Astrocyte of the spinal cord (primary cell): ENCODE measurements at places on chromosomes 11 and 22.

- DNase-seq, result no peak
These were observed 542.9 kb downstream of the MN1 start for GRCh38 chr22:27258616-27259172.

GRCh38 chr22:45832959-45833580 lies 143.9 kb downstream of the WNT7B start:
- DNase-seq, result no peak

GRCh38 chr11:67345920-67346819 lies 7.2 kb downstream of the POLD4 start:
- DNase-seq, result peak; percentile 60

GRCh38 chr22:38924347-38924952 lies 33.0 kb upstream of the APOBEC3A start:
- peak; percentile 94 for DNase-seq

DNA sequence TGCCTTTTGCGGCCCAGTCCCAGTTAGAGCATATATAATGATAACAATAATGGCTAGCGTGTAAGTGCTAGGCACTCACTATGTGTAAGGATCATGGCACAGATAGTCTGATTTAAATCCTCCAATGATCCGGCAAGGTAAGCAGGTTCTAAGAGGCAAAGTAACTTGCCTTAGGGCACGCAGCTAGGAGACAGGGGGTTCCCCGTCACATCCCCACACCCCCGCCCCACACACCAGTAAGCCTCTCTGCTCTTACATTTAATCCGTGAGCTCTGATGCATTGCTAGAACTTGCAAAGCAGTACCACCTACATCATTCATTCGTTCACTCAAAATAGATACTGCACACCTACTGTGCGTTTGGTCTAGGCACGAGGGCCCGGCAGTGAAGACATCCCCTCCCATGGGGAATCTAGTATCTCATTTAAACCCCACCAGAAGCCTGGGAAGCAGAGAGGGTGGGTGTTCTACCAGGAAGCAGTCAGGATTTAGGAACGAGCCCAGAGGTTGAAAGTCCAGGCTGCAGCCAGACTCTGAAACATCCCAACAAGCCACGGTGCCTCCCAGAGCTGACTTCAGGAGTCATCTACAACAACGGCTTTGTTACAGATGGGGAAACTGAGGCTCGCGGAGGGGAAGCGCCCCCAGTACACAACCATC lies 20.6 kb downstream of the TMPRSS6 start:
- DNase-seq, result no peak

GRCh38 chr11:86408845-86409244 lies 34.2 kb downstream of the CCDC81 start:
- DNase-seq, result no peak
